Right lobe of liver (tissue), 6 donors: ENCODE measurements at places on chromosomes 6 and 20.

DNA sequence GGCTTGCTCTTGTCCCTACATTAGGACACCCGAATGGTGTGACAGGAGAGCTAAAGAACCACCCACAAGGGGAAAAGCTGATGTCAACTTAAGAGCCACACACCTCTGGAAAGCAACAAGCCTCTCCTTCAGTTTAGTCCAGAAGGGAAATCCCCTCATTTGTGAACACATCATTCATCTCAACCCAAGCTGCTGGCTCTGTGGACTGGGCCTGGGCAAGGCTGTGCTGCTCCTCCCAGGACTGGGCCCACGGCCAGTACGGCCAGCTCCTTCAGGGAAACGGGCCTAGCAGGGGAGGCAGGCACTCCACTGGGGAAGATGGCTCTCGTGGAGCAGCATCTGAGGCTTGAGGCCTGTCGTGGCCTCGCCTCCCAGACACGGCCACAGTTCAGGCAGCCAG, 12.8 kb upstream of the SLC4A11 start:
- H3K36me3 ChIP-seq, result no peaks in the 10 kb centered on the region
- no peaks in the 10 kb centered on the region for H3K4me1 ChIP-seq
- no peak overlapping the region for H3K4me3 ChIP-seq
- no peaks in the 10 kb centered on the region for H3K27me3 ChIP-seq
- no peak overlapping the region for H3K27ac ChIP-seq

- H3K27ac ChIP-seq, result no peak overlapping the region
- peaks cover 12% of the 10 kb centered on the region for H3K4me1 ChIP-seq
- no peak overlapping the region for H3K4me3 ChIP-seq
- no peaks in the 10 kb centered on the region for H3K36me3 ChIP-seq
- DNase-seq, result no peak
- no peaks in the 10 kb centered on the region for H3K27me3 ChIP-seq
Measured at GRCh38 chr6:40585223-40585622, 1.9 kb downstream of the LRFN2 start.

GRCh38 chr6:127119102-127120022, 891 bp downstream of the RSPO3 start:
- no peaks in the 10 kb centered on the region for H3K36me3 ChIP-seq
- H3K4me3 ChIP-seq, result peak overlapping the region; percentile 32
- DNase-seq, result no peak
- no peaks in the 10 kb centered on the region for H3K4me1 ChIP-seq
- H3K27ac ChIP-seq, result peak overlapping the region; percentile 24

DNA sequence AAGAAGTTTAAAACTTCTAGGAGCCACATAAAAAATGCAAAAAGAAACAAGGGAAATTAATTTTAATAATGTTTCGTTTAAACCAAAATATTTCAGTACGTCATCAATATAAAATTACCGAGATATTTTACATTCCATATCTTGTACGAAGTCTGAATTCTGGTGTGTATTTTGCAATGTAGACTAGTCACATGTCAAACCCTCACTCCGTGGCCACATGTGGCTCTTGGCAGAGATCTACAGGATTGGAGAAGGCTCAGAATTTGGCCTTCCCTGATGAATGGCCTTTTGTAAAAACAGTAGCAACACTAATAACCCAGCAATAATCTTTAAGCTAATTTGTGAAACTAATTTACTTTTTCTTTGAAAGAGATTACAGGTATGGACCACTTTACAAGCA, 217.1 kb downstream of the PRL start:
- H3K27me3 ChIP-seq, result no peaks in the 10 kb centered on the region
- no peaks in the 10 kb centered on the region for H3K4me1 ChIP-seq
- H3K4me3 ChIP-seq, result no peak overlapping the region
- no peak for DNase-seq

DNA sequence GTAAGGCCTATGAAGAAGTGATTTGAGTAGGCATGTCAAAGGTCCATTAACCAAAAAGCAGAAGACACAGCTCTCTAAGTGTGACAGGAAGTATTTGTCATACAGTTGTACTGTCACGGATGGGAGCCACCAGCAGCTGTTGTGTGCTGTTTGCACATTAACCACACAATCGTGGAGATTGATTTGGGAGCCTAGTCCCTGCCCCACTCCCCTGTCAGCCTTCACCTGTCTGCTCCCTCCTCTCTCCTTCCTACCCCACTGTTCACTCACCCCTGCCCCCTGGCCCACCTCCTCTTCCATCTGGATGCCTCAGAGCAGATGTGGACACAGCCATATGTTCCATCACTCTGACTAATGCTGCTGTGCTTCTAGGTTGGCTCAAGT, 124.7 kb upstream of the SPACA1 start:
- no peak overlapping the region for H3K27ac ChIP-seq
- no peak for DNase-seq
- H3K27me3 ChIP-seq, result no peaks in the 10 kb centered on the region

GRCh38 chr6:26251354-26252076, 113.5 kb upstream of the BTN3A2 start:
- no peaks in the 10 kb centered on the region for H3K36me3 ChIP-seq
- H3K4me1 ChIP-seq, result no peaks in the 10 kb centered on the region
- peak overlapping the region; percentile 9 for H3K4me3 ChIP-seq
- peaks cover 29% of the 10 kb centered on the region for H3K27me3 ChIP-seq

- H3K27me3 ChIP-seq, result no peaks in the 10 kb centered on the region
- H3K27ac ChIP-seq, result no peak overlapping the region
- H3K4me3 ChIP-seq, result no peak overlapping the region
- no peaks in the 10 kb centered on the region for H3K36me3 ChIP-seq
Measured at GRCh38 chr20:23148731-23149570, 62.8 kb upstream of the CD93 start.

- no peak for DNase-seq
- peaks cover 41% of the 10 kb centered on the region for H3K4me1 ChIP-seq
Measured at GRCh38 chr20:57582432-57583288, 21.8 kb downstream of the PCK1 start.

GRCh38 chr20:8094850-8095249, 37.2 kb upstream of the PLCB1 start:
- peaks cover 36% of the 10 kb centered on the region for H3K4me1 ChIP-seq
- H3K36me3 ChIP-seq, result no peaks in the 10 kb centered on the region
- H3K27ac ChIP-seq, result no peak overlapping the region
- H3K4me3 ChIP-seq, result no peak overlapping the region
- no peak for DNase-seq

DNA sequence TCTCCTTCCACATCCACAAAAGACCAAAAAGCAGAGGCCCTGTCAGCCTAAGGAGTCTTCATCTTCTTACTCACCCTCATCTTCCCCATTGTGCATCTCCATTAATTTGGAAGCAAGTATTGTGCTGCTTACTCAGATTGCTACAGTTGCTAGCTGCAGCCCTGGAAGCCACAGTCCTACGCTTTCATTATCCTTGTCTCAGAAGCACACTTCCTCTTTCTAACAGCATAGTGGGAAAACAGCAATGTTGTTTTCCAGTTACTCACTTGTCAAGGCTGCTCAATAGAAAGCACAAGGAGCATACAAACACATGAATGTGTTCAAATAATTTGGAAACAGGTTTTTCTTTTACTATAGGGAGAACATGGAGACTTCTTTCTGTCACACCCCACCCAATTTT, 76.6 kb upstream of the RBM24 start:
- no peak overlapping the region for H3K4me3 ChIP-seq
- H3K27me3 ChIP-seq, result no peaks in the 10 kb centered on the region
- H3K36me3 ChIP-seq, result no peaks in the 10 kb centered on the region
- no peak for DNase-seq

- H3K4me1 ChIP-seq, result no peaks in the 10 kb centered on the region
- no peak overlapping the region for H3K4me3 ChIP-seq
- DNase-seq, result no peak
- H3K36me3 ChIP-seq, result no peaks in the 10 kb centered on the region
Measured at GRCh38 chr20:57250607-57251343, 15.7 kb downstream of the BMP7 start.

DNA sequence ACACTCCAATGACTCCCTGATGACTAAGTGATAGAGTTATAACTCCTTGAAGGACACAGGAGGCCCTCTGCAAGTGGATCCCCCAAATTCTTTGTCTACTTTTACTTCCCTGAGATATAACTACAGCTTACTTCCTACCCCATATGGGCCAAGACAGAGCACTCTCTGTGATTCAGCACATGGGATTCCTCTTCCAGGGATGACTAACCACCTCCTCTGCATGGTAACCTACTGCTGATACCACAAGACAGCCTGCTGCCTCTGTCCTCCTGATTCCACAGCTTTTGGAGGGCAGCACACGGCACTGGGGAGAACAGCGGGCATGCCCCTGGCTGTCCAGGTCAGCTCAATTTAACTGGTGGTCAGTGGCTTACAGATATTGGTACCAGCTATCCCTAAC, 675.7 kb upstream of the AGPAT4 start:
- H3K36me3 ChIP-seq, result no peaks in the 10 kb centered on the region
- no peak overlapping the region for H3K27ac ChIP-seq
- no peaks in the 10 kb centered on the region for H3K4me1 ChIP-seq
- DNase-seq, result no peak

GRCh38 chr6:131197716-131198115, 62.4 kb downstream of the AKAP7 start:
- H3K4me3 ChIP-seq, result no peak overlapping the region
- H3K36me3 ChIP-seq, result peaks cover 9% of the 10 kb centered on the region
- DNase-seq, result no peak
- no peak overlapping the region for H3K27ac ChIP-seq
- no peaks in the 10 kb centered on the region for H3K27me3 ChIP-seq

DNA sequence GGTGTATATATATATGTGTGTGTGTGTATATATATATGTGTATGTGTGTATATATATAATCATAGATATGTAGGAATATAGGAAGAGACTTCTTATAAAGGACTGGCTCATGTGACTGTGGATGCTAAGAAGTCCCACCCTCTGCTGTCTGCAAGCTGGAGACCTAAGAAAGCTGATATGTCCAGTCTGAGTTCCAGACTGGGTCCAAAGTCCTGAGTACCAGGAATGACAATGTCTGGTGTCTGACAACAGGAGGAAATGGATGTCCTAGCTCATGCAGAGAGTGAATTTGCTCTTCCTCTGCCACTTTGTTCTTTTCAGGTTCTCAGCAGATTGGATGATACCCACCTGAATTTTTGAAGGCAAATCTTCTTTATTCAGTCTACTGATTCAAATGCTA, 7.1 kb downstream of the ALDH5A1 start:
- DNase-seq, result no peak
- H3K4me1 ChIP-seq, result no peaks in the 10 kb centered on the region
- no peak overlapping the region for H3K4me3 ChIP-seq
- H3K36me3 ChIP-seq, result no peaks in the 10 kb centered on the region

DNA sequence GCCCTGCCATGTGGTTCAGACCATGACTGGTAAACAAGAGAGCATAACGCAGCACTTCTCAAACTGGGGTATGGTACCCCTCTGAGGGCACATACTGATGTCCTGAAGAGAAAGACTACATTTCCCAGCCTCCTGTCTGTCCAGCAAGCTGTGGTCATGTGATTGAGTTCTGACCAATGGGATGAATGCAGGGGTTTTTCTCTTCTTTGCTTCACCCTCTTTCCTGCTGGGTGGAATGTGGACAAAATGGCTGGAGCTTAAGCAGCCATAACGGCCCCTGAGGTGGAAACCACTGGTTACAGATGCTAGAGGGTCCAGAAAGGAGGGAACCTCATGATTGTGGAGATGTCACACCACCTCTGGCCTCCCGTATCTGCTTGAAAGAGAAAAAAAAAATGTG, 19.4 kb upstream of the KCNB1 start:
- H3K36me3 ChIP-seq, result no peaks in the 10 kb centered on the region
- H3K4me1 ChIP-seq, result no peaks in the 10 kb centered on the region
- H3K27me3 ChIP-seq, result no peaks in the 10 kb centered on the region
- DNase-seq, result no peak

GRCh38 chr6:151034825-151035781, 169.6 kb downstream of the MTHFD1L start:
- no peaks in the 10 kb centered on the region for H3K27me3 ChIP-seq
- no peak overlapping the region for H3K4me3 ChIP-seq
- peaks cover 3% of the 10 kb centered on the region for H3K4me1 ChIP-seq
- DNase-seq, result no peak
- peak overlapping the region; percentile 76 for H3K27ac ChIP-seq

- no peaks in the 10 kb centered on the region for H3K4me1 ChIP-seq
- H3K36me3 ChIP-seq, result peaks cover 56% of the 10 kb centered on the region
- no peak overlapping the region for H3K4me3 ChIP-seq
- H3K27me3 ChIP-seq, result no peaks in the 10 kb centered on the region
- H3K27ac ChIP-seq, result no peak overlapping the region
Measured at GRCh38 chr6:44399991-44400390, 12.5 kb downstream of the CDC5L start.

- H3K4me3 ChIP-seq, result no peak overlapping the region
- DNase-seq, result no peak
- no peaks in the 10 kb centered on the region for H3K4me1 ChIP-seq
- no peak overlapping the region for H3K27ac ChIP-seq
- H3K27me3 ChIP-seq, result no peaks in the 10 kb centered on the region
Measured at GRCh38 chr6:141510803-141511202, 621.9 kb upstream of the GJE1 start.

DNA sequence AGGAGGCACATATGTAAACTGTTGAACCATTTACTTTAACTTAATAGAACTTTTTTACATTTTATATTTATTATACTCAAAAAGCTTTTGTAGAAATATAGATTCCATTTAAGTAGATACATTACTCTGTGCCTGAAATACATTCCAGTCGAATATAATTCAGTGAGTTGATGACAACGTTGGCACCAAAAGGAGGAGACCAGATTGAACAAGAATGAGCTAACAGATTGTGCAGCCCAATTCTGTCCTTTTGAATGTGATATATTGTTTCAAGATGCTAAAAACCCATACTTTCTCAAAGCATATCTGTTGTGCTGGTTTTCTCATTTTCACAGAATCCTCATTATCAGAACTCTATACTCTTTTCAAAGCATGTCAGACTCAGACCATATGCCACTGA, 147.4 kb upstream of the SIM1 start:
- no peak overlapping the region for H3K4me3 ChIP-seq
- no peaks in the 10 kb centered on the region for H3K27me3 ChIP-seq
- no peaks in the 10 kb centered on the region for H3K36me3 ChIP-seq
- H3K27ac ChIP-seq, result no peak overlapping the region

- no peak overlapping the region for H3K27ac ChIP-seq
- no peak overlapping the region for H3K4me3 ChIP-seq
- no peaks in the 10 kb centered on the region for H3K27me3 ChIP-seq
- H3K36me3 ChIP-seq, result no peaks in the 10 kb centered on the region
Measured at GRCh38 chr6:9896806-9897205, 518.1 kb downstream of the TFAP2A start.

- no peak overlapping the region for H3K27ac ChIP-seq
- DNase-seq, result peak; percentile 87
- H3K4me3 ChIP-seq, result peak overlapping the region; percentile 40
- H3K4me1 ChIP-seq, result no peaks in the 10 kb centered on the region
- no peaks in the 10 kb centered on the region for H3K27me3 ChIP-seq
- H3K36me3 ChIP-seq, result no peaks in the 10 kb centered on the region
Measured at GRCh38 chr6:9140172-9140571, 704.8 kb upstream of the SLC35B3 start.

- DNase-seq, result no peak
- no peaks in the 10 kb centered on the region for H3K36me3 ChIP-seq
- no peak overlapping the region for H3K4me3 ChIP-seq
- no peaks in the 10 kb centered on the region for H3K4me1 ChIP-seq
- H3K27ac ChIP-seq, result no peak overlapping the region
Measured at GRCh38 chr20:57662456-57663240, 42.4 kb upstream of the ZBP1 start.

GRCh38 chr6:30939473-30939872, 1.3 kb upstream of the MUCL3 start:
- no peak overlapping the region for H3K27ac ChIP-seq
- no peaks in the 10 kb centered on the region for H3K4me1 ChIP-seq
- no peak overlapping the region for H3K4me3 ChIP-seq
- H3K36me3 ChIP-seq, result no peaks in the 10 kb centered on the region
- no peaks in the 10 kb centered on the region for H3K27me3 ChIP-seq
- no peak for DNase-seq
